Substantia nigra (tissue), 51 donors: ENCODE measurements at places on chromosomes 12 and 14.

DNA sequence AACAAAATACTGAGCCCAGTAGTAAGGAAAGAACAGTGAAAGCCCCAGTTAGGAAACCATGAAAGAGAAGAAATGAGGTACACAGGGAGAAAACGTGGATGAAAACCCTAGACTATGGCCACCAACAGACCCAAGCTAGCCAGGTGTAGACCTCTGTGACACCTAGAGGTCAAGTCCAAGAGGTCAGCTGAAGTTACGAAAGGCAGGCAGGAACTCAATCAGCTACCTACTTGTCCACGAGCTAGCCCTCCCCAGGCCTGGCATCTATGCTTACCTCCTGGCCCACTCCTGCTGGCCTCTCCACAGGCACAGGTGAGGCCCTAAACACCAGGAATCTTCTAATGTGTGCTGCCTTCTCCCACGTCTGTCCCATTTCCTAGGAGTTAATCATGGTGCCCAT, 48.7 kb downstream of the DPF3 start:
- no peak for DNase-seq

- DNase-seq = no peak
Measured at GRCh38 chr14:71754422-71755095, 177.7 kb upstream of the RGS6 start.

GRCh38 chr12:98438656-98439230, 76.6 kb upstream of the TMPO start:
- DNase-seq = no peak

DNA sequence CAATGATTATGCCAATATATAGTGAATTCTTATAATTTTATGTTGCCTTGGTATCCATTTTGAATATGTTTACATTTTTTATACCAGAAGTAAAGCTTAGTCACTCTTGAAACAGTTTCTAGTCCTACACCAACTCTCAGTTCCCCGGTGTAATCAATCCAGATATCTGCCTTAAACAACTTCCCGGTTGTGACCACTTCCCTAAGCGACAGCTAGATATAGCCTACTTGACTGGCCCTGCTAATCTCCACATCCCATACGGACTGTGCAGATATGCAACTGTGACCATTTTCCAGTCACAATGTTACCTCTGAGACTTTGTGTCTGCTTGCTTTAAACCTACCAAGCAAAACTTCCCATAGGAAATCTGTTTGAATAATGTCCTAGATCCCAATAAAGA, 1551.5 kb upstream of the SEL1L start:
- DNase-seq = no peak

DNA sequence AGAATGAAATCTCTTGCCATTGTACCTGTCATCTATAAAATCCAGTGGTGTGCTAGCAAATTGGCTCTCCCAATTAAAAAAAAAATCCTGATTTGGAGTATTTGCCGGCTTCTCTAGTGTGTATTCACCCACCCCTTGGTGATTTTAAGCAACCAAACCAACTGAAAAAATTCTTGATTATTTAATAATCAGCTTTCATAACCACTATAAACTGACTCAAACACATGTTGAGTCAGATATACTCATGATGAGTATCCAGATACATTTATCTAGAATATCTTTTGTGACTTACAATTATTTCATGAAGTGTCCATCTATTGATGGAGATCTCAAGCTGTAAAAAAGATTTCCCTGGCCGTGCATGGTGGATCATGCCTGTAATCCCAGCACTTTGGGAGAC, 205.4 kb downstream of the RASSF9 start:
- DNase-seq = no peak

GRCh38 chr12:8917031-8917430, 2.7 kb downstream of the PHC1 start:
- no peak for DNase-seq

DNA sequence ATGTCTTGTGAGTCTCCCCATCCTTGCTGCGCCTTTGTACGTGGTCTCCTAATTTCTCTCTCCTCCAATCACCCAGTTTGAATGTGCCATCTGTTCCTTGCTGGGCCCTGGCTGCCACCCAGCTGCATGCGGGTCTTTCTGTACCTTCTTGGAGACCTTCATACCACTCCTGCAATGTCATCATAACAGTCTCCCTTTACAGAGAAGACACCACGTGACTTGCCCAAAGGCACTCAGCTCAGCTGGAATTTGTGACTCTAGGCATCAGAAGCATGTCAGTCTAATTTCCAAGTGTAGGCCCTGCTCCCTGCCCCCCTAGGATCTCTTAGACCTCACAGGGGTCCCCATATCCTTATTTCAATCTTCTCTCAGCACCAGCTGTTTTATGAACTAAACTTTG, 284.2 kb downstream of the TTC8 start:
- no peak for DNase-seq

GRCh38 chr12:51202718-51203117, 15.1 kb downstream of the POU6F1 start:
- no peak for DNase-seq

DNA sequence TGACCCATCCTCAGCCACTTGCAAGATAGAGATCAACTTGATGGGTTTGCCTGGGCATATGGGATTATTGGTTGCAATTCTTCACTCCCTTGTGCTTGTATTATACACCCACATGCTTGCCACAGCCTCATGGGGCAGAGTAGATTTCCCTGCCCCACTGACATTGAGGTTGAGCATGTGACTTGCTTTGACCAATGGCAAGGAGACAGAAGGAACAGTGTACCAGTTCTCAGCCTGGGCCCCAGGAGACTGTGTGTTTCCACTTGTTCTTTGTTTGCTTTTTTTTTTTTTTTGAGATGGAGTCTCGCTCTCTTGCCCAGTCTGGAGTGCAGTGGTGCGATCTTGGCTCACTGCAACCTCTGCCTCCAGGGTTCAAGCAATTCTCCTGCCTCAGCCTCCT, 31.8 kb downstream of the CALM1 start:
- DNase-seq = no peak

- DNase-seq = no peak
Measured at GRCh38 chr12:104130760-104131159, 7.2 kb downstream of the NFYB start.

- no peak for DNase-seq
Measured at GRCh38 chr12:84159260-84159659, 753.3 kb downstream of the SLC6A15 start.

- DNase-seq = no peak
Measured at GRCh38 chr14:70785556-70785955, 23.8 kb downstream of the MAP3K9 start.

DNA sequence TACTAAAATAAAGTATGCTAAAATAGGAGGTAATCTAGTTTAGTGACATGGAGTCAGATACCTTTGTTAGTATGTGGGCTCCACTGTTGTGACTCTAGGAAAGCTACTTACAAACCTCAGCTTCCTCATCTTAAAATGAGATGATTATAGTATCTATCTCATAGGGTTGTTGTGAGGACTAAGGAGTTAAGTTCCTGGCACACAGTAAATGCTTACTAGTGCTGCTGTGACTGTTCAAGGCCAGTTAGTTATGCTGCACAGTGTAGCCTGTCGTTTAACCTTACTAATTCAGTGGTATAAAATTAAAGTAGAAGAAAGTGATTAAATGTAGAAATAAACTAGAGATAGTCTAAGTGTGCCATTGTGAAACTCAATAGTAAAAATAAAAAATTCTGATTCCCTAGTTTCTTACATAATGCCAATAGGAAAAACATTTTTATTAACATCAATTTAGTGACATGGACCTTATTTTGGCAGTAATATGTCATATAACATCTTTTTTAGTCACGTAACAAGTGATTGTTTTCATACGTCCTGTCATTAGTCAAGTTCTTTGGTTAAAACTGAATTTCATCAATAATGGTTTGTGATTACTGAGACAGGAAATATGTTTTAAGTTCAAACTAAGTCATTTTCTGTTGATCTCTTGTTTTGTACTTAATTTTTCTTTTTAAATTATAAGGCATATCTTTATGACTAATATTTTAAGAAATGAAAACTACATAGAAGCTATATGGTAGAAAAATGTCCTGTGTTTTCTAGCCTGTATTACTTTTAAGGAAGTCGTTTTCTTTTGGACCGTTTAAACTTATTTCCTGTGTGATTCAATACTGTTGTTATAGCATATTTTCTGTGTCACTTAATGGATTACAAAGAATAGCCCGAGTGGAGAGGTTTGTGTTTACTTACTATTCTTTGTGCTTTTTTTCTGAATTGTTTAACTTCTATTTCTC, 74.0 kb downstream of the PCNX1 start:
- no peak for DNase-seq

DNA sequence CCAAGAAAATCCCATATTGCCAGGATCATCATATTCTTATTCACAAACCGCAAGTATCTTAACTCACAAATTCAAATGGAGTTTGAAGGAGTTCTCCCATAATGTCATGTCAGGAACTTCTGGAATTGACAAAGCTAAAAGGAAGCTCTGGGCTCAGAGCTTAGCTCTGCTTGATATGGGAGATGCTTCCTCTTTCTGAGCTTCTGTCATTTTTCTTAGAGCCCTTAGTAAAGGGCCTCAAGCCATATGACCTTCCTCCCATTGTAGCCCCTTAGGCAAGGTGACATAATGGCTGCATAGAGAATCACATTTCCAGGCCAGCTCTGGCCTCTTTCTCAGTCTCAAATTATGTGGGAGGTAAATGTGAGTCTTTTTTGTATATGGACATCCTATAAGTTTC, 40.9 kb downstream of the SLC4A8 start:
- no peak for DNase-seq

- DNase-seq = no peak
Measured at GRCh38 chr14:62001963-62002362, 239.7 kb downstream of the SNAPC1 start.

DNA sequence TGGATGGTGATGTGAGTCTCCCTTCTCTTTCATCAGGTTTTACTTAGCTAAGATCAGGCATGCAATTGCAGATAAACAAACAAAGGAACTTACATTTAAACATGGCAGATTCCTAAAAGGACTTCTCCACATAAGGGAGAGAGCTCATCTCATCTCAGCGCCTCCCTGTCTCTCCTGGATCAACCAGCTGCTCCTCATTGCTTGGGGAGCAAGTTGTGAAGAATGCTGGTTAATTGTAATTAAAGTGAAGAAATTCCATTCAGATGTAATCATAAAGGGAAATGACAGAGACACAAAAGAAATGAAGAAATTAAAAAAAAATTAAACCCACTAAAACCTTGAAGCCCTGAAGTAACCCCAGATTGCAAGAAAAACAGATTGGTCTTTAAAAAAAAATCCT, 104.4 kb upstream of the DIO2 start:
- DNase-seq = no peak

DNA sequence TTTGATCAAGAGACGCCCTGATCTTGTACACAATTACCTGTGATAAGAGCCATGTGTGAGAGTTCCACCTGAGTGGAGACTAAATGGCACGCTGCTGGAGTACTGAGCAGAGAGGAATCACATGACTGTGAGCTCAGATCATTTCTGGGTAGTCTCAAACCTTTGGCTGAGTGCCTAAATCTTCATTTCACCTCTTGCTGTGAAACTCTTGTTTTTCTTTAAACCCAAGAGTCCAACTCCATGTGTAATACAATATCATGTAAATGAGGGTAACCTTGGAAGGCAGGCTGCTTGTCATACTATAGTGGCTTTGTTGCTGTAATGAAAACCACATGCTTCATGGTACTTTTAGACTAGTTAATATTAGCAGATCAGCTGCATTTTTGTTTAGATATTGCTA, 156.9 kb downstream of the CAND1 start:
- no peak for DNase-seq

GRCh38 chr14:21467616-21468015, 9.1 kb downstream of the RAB2B start:
- DNase-seq = no peak

GRCh38 chr12:84636801-84637290, 275.8 kb downstream of the SLC6A15 start:
- no peak for DNase-seq

DNA sequence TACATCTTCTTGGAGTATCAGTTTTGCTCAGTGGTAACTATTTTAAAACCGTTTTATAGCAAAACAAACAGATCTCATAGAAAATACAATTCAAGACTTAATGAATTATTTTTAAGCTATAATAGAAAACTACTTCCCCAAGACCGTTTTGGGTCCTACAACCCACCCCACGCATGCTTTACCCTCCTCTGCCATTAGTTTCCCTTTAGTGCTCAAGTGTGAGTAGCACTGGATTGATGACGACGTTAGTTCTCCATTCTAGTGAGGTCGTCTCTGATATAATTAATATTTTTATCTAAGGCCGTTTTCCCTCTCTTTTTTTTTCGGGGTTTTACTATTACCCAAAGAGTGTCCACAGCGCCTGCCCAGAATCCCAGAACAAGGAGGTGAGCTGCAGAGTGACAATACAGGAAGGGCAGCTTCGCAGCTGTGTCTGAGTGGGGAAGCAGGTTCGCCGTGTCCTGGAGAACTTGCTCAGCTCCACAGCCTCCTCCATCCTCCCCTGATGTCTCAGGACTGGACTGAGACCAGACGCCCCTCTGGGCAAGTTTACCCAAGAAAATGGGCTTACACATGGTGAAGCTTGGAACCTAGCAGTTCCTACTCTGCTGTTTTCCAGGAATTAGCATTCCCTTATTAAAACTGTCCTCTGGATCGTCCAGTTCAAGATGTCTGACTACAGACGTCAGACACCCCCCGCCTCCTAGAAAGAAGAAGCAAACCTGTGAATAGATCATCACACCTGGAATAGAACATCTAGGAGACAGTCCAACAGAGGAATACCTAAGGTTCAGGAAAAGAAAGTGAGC, 31.9 kb upstream of the MON2 start:
- DNase-seq = no peak

DNA sequence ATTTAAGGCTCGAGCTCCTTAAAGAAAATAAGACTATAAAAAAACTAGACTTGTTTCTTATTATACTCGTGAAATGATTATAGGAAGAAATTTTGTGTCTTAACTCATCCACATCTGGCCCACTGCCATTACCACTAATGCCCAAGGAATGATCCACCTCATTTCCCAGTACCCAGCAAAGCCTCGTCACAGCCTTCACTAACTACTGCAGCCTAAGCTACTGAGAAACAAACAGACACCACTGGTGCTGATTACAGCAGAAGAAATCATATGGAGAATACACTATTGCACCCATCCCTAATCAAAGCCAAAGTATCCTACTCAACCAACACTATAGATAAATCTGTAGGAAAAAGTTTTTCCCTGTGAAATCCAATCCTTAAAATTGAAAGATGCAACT, 205.3 kb upstream of the NAV3 start:
- DNase-seq = no peak

GRCh38 chr14:95264271-95264973, 55.3 kb downstream of the CLMN start:
- no peak for DNase-seq
